ENCODE measurements at places on chromosomes 7 and 10. TPM values are rescaled to one million over a fixed set of nuclear protein-coding genes. Genes with fewer than 3 reads are reported as not detected.

CYCS gene
- total RNA-seq: 156 TPM

FGL2 gene
- total RNA-seq: not detected

GRCh38 chr10:37855636-37856035 lies 1.8 kb downstream of the ZNF248 start:
- no peak overlapping the region for H3K27ac ChIP-seq
- DNase-seq: no peak
- H3K4me1 ChIP-seq: peaks cover 14% of the 10 kb centered on the region
- H3K36me3 ChIP-seq: peaks cover 2% of the 10 kb centered on the region
- no peaks in the 10 kb centered on the region for H3K27me3 ChIP-seq

- no peak overlapping the region for H3K27ac ChIP-seq
- H3K4me1 ChIP-seq: no peaks in the 10 kb centered on the region
- no peak for DNase-seq
- no peaks in the 10 kb centered on the region for H3K36me3 ChIP-seq
- no peaks in the 10 kb centered on the region for H3K27me3 ChIP-seq
- H3K4me3 ChIP-seq: no peak overlapping the region
Measured at GRCh38 chr10:62121187-62121530, 147.5 kb downstream of the RTKN2 start.

All from Caco-2 (cell line).